ENCODE measurements at places on chromosomes 5 and 9.

- DNase-seq, result peak; percentile 6
Measured at GRCh38 chr5:167245868-167246267, 1045.6 kb upstream of the WWC1 start.

DNA sequence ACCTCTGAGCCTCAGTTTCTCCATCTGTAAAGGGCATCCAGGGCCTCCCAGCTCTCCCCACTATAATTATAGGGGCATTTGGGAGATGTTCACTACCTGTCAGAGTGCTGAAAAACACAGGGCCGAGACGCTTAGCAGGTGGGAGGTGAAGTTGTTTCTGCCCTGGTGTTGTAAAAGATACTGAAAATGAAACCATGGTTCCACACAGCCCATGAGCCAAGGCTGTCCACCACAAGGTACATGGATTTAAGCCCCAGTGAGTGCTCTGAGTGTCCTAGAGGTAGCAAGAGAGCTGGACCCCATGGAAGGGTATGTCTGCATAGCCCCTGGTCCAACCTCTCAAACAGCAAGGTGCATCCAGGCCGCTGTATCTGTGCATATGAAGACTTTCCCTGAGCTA, 137.5 kb downstream of the C5orf15 start:
- no peak for DNase-seq

- DNase-seq, result no peak
Measured at GRCh38 chr5:74519679-74520078, 120.8 kb downstream of the ENC1 start.

- no peak for DNase-seq
Measured at GRCh38 chr9:97072285-97072776, 33.4 kb upstream of the CTSV start.

- DNase-seq, result no peak
Measured at GRCh38 chr9:26539867-26540493, 352.6 kb downstream of the CAAP1 start.

GRCh38 chr9:127769929-127770582, 8.4 kb downstream of the SH2D3C start:
- no peak for DNase-seq

DNA sequence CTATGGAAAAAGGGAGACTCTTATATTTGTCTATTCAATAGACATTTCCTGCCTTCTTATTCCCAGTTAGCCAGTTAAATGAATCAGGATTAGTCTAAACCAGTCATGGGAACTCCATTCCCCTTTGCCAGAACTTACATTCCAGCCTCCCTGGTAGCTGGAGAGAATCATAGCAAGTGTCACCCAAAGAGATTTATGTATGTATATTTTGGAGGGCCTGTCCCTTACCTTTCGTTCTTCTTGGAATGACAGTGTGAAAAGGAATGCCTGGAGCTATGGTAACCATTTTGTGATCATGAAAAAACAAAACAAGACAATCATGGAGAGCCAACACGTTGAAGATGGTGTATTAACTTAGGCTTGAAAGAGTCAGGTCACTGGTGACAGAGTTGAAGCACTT, 627.7 kb downstream of the CCDC171 start:
- DNase-seq, result peak; percentile 27

- no peak for DNase-seq
Measured at GRCh38 chr5:143491646-143492045, 88.2 kb upstream of the NR3C1 start.

DNA sequence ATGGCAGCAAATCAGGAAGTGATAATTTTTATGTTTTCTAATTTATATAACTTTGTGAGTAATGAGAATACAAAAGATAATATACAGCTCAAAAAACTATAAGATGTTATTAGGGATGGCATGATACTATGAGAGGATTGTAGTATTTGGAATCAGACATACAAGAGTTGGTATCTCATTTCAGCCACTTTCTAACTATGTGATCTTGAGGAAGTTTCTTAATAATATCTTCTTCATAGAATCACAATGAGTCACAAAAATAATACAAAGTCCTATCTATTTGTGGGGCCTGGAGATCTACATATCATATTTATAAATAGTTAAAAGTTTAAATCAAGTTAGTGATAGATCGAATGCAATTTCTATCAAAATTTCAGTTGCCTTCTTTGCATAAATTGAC, 23.7 kb upstream of the TMED7 start:
- no peak for DNase-seq

GRCh38 chr9:136615631-136616306, 46.9 kb upstream of the EGFL7 start:
- DNase-seq, result no peak

GRCh38 chr5:151688436-151688835, 1.7 kb upstream of the SPARC start:
- no peak for DNase-seq

DNA sequence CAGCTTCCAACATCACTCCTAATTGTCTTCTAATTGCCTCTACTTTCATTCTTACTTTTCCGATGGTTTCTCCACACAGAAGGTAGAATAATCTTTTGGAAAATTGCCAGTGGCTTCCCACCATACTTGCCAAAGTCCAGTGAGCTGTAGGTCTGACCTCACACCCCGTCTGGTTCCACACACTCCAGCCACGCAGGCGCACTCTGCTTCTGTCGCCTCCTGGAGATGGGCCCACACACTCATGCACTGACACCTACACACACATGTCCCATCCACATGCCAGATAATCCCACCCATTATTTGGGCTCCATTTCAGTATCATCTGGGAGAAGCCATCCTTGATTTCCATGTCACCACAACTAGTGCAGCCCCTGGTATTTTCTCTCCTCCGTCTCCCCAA, 12.7 kb downstream of the SHC3 start:
- no peak for DNase-seq

DNA sequence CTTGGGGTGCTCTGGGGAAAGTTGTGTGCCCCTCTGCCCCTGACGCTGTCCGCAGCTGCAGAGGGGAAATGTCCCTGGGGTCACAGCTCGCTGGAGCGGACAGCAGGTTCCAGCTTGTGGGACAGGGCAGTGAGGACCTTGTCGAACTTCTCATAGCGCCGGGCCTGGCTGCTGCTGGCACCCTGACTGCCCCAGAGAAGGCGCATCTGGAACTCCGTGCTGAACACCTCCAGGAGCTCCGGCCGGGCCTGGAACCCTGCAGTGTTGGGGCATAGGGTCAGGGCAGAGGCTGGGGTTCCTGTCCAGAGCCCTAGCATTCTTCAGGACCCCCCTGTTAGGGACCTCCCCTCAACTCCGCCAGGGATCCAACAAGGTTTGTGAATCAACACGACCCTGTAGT, 3.6 kb upstream of the TOR2A start:
- DNase-seq, result no peak

DNA sequence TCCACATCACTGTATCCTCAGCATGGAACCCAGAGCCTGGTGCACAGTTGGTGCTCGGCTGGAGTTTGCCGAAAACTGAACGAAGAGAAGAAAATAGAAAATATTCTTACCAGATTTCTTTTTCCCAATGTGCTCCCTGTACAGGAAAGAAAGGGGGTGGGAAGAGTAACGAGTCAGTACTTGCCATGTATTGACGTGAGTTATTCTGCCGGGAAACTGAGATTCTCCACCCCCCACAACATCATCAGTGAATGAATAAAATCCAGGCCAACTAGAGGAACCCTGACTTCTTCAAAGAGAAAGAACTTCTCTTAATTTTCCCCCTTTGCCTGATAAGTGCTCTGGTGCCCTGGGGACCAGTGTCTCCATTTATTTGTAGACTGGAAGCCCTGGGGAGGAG, 80.6 kb downstream of the SH3PXD2B start:
- DNase-seq, result no peak

- DNase-seq, result no peak
Measured at GRCh38 chr5:2378976-2379375, 372.5 kb downstream of the IRX2 start.

DNA sequence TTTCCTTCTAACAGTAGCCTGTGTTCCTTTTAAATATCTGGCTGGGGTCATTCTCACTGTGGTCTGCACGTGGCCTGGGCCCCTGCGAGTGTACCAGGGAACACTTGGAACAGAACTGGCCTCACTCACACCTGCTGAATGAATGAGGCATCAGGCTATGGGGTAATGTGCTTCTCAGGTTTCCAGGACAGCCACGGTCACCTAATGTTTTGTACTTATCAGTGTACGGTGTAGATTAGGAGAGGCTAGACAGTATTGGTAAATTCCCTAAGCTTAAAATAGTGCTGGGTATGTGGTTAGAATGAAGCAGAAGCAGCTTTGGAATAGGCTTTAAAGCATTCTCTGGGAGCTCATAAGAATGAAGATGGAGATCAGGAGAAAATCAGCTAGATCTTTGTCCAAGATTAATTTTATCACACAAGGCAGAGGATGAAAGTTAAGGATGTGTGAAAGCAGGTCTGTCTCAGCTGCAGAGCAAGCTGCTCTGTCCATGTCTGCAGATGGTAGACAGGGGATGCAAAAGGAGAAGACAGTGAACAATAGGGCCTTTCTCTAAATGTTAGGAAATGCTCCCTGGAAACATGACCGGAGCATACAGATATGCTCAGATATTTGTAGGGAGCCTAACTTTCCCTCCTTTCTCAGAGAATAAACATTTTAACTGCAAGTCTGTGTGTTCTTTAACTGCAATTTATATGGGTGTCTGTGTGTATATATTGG, 267.5 kb downstream of the NR3C1 start:
- DNase-seq, result no peak

DNA sequence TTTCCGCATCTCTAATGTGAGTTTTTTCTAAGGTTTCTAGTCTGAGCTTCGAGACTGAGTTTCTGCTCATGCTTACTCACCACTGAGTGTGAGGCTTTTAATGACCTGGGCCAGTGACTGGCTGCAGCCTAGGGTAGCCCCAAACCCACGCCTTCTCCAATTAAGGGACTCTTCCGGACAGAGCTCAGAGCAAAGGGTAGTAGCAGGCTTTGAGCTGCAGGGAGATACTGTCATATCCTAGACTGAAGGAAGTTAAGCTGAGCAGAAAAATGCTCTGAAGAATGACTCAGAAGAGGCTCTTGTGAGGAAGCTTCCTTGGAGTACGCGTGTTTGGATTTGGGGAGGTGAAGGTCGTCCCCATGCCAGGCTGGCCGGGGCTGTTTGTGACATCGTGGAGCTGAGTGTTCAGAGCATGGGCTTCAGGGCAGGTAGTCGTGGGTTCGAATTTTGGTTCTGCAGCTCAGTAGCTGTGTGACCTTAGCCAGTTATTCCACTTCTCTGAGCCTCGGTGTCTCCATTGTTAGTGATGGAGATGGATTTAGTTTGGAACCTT, 3.5 kb downstream of the USP20 start:
- DNase-seq, result peak; percentile 78

- DNase-seq, result no peak
Measured at GRCh38 chr9:86775718-86776117, 171.6 kb downstream of the GAS1 start.

GRCh38 chr5:32249668-32250067, 63.1 kb downstream of the MTMR12 start:
- no peak for DNase-seq

DNA sequence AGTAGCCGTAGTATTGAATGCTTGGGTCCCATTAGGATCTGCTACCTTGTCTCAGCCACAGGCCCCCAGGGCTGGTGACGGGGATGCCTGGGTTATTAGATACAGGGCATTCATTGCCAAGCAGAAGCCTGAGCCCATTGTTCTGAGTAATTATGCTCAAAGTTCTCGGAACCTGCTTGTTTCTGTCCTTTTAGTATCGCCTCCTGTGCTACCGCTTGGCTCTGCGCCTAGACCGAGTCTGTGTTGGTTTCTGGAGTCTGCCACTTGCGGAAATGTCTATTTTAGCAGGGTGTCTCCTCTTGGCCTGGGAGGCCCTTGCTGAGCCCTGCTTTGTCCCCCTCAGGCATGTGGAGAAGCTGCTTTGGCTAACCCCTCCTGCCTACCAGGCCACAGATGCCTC, 506.1 kb downstream of the BNC2 start:
- no peak for DNase-seq

- no peak for DNase-seq
Measured at GRCh38 chr5:79456400-79456799, 57.5 kb downstream of the HOMER1 start.

- DNase-seq, result no peak
Measured at GRCh38 chr9:3903906-3904305, 378.1 kb upstream of the RFX3 start.

- DNase-seq, result no peak
Measured at GRCh38 chr5:151285683-151286082, 17.9 kb downstream of the SLC36A3 start.

DNA sequence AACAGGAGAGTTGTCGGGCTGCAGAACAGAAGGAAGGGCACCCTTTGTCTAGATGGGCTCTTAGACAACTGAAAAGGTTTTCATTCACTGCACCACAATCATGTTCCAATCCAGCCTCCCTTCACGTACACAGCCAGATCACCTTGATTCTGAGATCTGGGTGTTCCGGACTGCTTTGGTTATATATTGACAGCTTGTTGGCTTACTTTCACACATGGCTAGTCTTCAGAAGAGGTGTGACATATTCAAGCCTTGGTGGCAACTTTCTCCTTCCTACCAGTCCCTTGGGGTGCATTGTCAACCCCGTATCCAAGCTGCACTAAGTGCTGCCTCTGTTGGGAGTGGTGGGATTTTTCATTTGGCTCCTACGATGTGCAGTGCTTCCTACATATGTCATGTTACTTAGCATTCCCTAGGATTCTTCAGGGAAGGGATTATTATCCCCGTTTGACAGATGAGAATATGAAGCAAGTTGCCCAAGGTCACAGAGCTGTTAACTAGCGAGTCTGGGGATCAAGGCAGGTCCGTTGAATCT, 100.6 kb downstream of the LIFR start:
- DNase-seq, result no peak

- DNase-seq, result no peak
Measured at GRCh38 chr5:136811086-136811485, 445.7 kb upstream of the TRPC7 start.

- DNase-seq, result no peak
Measured at GRCh38 chr9:108056084-108056804, 566.7 kb upstream of the KLF4 start.

GRCh38 chr9:8349901-8350300, 550.3 kb upstream of the DMAC1 start:
- DNase-seq, result no peak

DNA sequence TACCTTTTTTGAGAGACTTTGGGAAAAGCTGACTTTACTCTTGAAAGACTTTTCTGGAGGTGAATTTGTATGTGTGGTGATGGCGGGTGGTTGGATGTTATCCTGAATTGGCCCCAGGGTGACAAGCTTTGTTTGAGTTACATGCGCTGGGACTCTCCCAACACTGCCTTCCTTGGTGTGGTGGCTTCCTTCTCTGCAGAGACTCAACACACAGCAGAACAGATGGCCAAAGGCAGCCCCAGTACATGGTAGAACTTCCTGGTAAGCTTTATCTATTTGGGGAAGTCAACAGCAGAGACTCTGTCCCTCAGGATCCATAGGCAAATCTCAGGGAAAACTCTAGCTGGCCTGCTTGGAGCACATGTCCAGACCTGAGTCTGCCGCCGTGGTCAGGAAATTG, 18.1 kb downstream of the C1QTNF2 start:
- no peak for DNase-seq

GRCh38 chr9:131589124-131589711, 43.9 kb downstream of the PRRT1B start:
- no peak for DNase-seq

GRCh38 chr9:89797937-89798455, 193.2 kb downstream of the GADD45G start:
- DNase-seq, result no peak

All from AG08395 (cell line).